ENCODE measurements at places on chromosomes 1 and 21. TPM values are rescaled to one million over a fixed set of nuclear protein-coding genes. Genes with fewer than 3 reads are reported as not detected.
A peak's percentile ranks its signal among the peaks of the same experiment; 100 is the strongest.

Gene MFSD2A
- 214 TPM for polyA plus RNA-seq

Gene NHLH1
- polyA plus RNA-seq, result 0.13 TPM

Gene FCAMR
- polyA plus RNA-seq, result 0.18 TPM

Gene INTS7
- 22.4 TPM for polyA plus RNA-seq

Gene IRF6
- 18.1 TPM for polyA plus RNA-seq

Gene RGL1
- polyA plus RNA-seq, result 42.0 TPM

Gene CASQ1
- 0.48 TPM for polyA plus RNA-seq

Gene ASCL5
- polyA plus RNA-seq, result 0.25 TPM

Gene TRPM2
- 1.2 TPM for polyA plus RNA-seq

Gene AADACL3
- not detected for polyA plus RNA-seq

Gene AJAP1
- 0.14 TPM for polyA plus RNA-seq

- no peak for DNase-seq
Measured at GRCh38 chr1:234469376-234469775, 9.6 kb downstream of the TARBP1 start.

DNA sequence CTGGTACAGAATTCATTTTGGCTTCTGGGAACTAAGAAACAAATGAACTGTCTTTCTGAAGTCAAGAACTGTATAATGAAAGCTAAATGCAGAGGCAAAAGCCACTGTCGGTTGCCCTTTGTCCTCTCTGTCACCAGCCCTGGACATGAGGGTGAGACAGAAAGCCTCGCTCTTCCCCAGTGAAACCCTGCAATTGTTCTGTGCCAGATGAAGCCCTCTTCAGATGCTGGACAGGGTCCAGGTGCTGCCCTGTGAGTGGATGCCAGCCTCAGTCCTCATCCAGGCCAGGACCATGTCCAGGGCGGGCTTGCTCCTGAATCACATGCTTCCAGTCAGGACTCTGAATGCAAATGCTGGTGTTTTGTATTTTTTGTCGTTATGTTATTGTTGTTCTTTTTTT is 138.7 kb downstream of the RUNX1 start:
- DNase-seq, result peak; percentile 65

- DNase-seq, result peak; percentile 34
Measured at GRCh38 chr21:44390886-44391285, 37.5 kb downstream of the TRPM2 start.

DNA sequence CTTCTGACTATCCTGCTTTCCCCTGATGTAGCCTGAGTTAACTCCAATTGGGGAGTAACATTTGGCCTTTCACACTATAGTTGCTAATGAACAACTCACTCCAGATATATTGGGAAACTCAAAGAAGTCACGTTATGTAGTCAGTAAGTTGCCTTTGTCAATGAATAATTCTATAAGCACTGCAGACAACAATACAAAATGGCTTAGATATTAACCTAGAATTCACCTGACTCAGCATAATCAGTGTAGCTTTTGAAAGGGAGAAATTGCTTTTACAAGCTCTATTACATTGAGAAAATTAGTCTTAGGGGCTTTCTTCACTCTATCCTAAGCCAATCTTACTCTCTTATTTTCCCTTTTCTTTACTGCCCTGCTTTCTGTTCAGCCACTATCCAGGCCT is 303.5 kb upstream of the NR5A2 start:
- no peak for DNase-seq

- no peak for DNase-seq
Measured at GRCh38 chr1:6260433-6260934, 414 bp downstream of the GPR153 start.

DNA sequence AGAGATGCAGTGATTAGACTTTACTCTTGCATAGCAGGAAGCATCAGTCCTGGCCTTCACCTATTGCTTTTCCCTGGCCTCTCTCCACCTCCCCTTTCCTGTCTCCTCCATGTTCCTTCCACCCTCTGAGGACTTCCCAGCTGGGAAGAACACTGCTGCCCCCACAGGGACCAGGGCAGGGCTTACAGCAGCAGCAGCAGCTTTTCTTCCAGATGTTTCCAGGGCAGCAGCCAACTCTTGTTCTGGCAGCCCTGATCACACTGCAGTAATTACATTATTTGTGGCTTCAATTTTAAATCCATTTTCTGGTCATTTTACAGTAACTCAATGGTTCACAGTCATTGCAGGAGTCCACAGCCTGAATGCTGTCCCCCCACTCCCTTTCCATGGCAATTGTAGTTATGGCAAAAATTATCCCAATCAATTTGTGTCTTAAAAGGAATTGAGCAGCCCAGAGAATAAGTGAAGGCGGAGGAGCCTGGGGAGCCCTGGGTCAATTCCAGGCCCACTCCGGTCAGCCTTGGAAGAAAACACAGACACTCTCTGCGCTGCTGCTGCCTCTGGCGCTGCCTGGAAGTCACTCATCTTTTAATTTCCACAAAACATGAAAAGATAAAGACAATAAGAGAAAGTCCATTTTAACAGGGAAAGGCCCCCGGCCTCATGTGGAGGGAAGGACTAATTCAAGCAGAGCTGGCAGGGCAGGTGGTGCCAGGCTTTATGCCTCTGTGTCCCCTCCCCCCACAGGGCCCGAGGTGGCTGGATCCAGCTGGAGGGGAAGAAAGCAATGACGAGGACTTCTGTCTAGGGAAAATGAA is 148.6 kb downstream of the GRIK3 start:
- no peak for DNase-seq

DNA sequence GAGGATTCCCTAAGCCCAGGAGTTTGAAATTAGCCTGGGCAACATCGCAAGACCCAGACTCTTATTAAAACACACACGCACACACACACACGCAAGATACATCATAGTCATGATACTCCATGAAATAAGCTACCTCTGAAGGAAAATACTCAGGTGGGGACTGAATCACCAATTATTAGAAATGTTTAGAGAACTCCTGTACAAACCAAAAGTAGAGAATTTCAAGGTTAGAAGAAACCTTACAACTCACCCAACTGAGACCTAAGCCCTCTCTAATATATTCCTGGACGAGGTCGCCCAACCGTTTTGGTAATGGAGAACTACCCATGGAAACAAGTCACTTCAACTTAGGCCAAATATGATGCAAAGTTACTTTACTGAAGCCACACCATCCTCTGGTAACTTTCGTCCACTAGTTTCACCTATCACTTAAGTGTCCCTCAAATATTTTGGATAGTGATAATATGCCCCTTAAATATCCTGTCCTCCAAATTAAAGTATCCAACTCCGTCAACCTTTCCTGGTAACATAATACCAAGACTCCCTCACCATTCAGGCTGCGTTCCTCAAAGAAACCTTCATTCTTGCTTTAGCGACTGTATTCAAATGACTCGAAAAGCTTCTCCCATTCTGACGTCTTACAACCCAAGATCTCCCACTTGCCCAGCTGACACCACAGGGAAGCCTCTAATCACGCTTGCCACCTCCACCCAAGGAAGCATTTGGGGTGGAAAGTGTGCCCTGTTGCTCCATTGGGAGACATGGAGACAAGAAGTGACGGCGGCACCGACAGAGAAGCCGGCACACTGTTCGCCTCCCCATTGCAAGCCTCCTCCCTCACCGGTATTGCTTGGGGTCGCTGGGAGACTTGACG is 856 bp downstream of the NRDC start:
- no peak for DNase-seq

- DNase-seq, result no peak
Measured at GRCh38 chr1:171420810-171421209, 64.5 kb upstream of the PRRC2C start.

DNA sequence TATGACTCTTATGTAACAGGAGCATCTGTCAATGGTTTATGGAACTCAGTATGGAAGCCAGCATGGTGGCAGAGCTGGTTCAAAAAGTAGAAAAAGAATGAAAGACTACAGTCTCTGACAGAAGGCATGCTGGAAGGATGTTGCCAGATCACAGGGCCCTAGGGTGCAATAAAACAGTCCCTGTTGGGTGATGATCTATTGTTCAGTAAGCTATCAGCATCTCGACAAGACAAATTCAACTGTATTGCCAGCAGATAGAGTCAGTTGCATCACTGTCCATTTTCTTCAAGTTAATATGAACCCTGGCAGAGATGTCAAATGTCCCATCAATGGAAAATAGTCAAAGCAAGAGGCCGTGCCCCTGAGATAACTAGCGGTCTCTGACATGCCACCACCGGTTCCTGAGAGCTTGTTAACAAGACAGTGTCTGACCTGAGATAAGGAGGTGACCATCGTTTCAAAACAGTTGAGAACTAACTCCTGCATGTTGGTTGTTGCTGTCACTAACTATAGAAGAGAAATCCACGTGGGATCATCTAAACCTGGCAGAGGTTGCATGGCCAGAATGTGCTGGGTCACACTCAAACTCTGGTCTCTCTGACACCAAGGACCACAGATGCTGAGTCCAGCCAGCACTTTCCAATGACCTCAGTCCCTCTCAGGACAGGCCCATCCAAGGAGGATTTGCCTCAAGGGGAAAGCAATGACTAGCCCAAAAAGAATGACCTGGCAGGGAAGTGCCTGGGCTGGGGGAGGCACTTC is 125.9 kb downstream of the RIPK4 start:
- DNase-seq, result no peak

DNA sequence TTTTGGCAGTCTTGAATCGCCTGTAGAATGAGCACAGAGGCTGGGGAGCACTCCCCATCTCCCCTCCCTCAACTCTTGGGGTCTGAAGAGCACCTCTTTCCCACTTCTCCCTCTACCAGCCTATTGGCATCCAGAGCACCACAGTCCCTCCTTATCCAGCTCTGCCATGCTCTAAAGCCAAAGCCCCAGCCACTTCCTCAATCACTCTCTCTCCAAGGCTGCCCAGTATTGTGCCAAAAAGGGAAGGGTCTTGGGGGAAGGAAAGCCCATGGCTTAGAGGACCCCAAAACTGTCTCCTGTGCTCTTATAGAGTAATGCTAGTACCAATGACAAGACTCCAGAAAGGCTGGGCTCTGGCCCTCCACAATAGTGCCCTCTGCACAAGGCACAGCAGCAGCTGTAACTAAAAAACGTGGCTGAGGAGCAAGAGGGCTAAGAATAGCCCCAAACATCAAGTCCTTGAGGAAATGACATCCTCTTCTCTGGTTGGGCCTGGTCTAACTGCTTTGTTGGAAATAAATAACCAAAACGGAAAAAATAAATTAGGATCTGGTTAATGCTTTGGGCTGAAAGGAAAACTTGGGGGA is 28.4 kb downstream of the SLC27A3 start:
- DNase-seq, result no peak

- no peak for DNase-seq
Measured at GRCh38 chr1:186781730-186782129, 47.0 kb upstream of the PLA2G4A start.
